ENCODE measurements at places on chromosomes 2 and 18. TPM values are rescaled to one million over a fixed set of nuclear protein-coding genes. Genes with fewer than 3 reads are reported as not detected.

The DAW1 gene
- not detected for polyA plus RNA-seq

The C2orf92 gene
- 40.2 TPM for polyA plus RNA-seq

The ALMS1 gene
- 8.5 TPM for polyA plus RNA-seq

The SEMA4C gene
- 17.2 TPM for polyA plus RNA-seq

The NEU2 gene
- polyA plus RNA-seq = not detected

DNA sequence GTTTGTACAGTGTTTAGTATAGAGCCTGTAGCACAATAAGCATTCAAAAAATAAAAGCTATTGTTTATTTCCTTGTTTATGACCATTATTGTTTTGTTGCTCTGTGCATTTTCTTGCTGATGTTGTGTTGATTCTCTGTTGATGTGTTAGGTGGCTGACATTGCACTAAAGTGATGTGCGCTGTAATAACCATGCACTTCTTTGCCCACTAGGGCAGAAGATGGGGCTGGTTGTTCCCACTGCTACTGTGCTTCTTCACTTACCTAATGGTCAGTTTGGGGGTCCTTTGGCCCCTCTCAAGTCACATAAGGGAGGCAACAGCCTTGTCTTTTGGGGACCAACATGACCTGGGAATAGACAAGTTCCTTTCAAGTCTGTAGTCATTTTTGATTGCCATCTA, 6.0 kb downstream of the SCG2 start:
- no peaks in the 10 kb centered on the region for H3K27me3 ChIP-seq
- DNase-seq = no peak
- H3K36me3 ChIP-seq = no peaks in the 10 kb centered on the region
- H3K27ac ChIP-seq = no peak overlapping the region

- no peak for DNase-seq
- no peaks in the 10 kb centered on the region for H3K27me3 ChIP-seq
- no peak overlapping the region for H3K27ac ChIP-seq
- H3K36me3 ChIP-seq = no peaks in the 10 kb centered on the region
Observed at GRCh38 chr2:96783388-96783787, 22.7 kb downstream of the CNNM4 start.

The CIB4 gene
- 0.23 TPM for polyA plus RNA-seq

DNA sequence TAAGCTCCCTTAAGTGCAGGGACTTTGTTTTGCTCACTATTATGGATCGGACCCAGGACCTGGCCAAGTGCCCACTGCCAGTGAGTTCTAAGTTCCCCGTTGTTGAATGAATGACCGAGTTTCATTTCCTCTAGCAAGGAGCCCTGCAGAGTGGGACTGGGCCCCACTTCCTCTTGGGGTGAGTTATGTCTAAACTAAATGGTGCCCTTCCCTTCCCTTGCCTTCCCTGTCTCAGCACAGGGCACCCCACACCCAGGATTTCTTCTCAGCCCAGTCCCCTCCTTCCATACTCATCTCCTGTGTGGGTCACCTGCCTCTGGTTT, 195.3 kb upstream of the HS6ST1 start:
- H3K27ac ChIP-seq = no peak overlapping the region
- no peak overlapping the region for H3K4me3 ChIP-seq
- peaks cover 8% of the 10 kb centered on the region for H3K4me1 ChIP-seq
- H3K27me3 ChIP-seq = no peaks in the 10 kb centered on the region

- no peaks in the 10 kb centered on the region for H3K36me3 ChIP-seq
- no peak overlapping the region for H3K27ac ChIP-seq
- no peaks in the 10 kb centered on the region for H3K27me3 ChIP-seq
- no peak overlapping the region for H3K4me3 ChIP-seq
- no peaks in the 10 kb centered on the region for H3K4me1 ChIP-seq
- no peak for DNase-seq
Observed at GRCh38 chr18:25145731-25146511, 206.0 kb downstream of the ZNF521 start.

- no peaks in the 10 kb centered on the region for H3K36me3 ChIP-seq
- H3K4me3 ChIP-seq = no peak overlapping the region
- H3K4me1 ChIP-seq = peaks cover 32% of the 10 kb centered on the region
- no peak for DNase-seq
Observed at GRCh38 chr18:54952026-54952425, 7.2 kb downstream of the CCDC68 start.

The TBR1 gene
- polyA plus RNA-seq = not detected

DNA sequence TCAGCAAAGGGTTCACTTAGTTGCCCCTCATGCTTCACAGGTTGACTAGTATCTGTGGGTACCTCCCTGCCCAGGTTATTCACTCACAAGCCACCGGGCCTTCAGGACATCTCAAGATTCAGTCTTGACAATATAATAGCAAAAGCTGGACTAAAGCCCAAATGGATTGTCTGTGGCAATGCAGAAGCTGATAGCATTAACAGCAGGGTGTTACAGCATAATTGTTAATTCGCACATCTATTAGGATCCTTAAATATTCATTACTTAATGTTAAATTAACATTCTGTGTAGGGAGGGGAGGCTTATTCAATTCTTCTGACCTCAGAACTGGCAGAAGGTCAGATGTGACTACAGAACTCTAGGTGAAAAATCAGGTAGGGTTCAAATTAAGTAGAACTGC, 20.2 kb upstream of the GTF2A1L start:
- H3K4me3 ChIP-seq = no peak overlapping the region
- H3K36me3 ChIP-seq = no peaks in the 10 kb centered on the region
- no peak for DNase-seq
- no peaks in the 10 kb centered on the region for H3K4me1 ChIP-seq

- H3K4me1 ChIP-seq = peaks cover 7% of the 10 kb centered on the region
- no peaks in the 10 kb centered on the region for H3K36me3 ChIP-seq
- no peak overlapping the region for H3K27ac ChIP-seq
- H3K27me3 ChIP-seq = no peaks in the 10 kb centered on the region
- DNase-seq = no peak
Observed at GRCh38 chr2:37869771-37870170, 55.3 kb upstream of the RMDN2 start.

GRCh38 chr2:119113489-119113770, 45.1 kb downstream of the C1QL2 start:
- H3K27me3 ChIP-seq = no peaks in the 10 kb centered on the region
- no peak overlapping the region for H3K4me3 ChIP-seq
- no peak overlapping the region for H3K27ac ChIP-seq
- no peaks in the 10 kb centered on the region for H3K4me1 ChIP-seq
- no peak for DNase-seq

- H3K27me3 ChIP-seq = no peaks in the 10 kb centered on the region
- no peaks in the 10 kb centered on the region for H3K4me1 ChIP-seq
- DNase-seq = no peak
Observed at GRCh38 chr18:69947361-69948133, at the start of gene CD226. Gene CD226 (minus strand): TSS chr18:69947873. CDS start chr18:69947406, 467 bp downstream.

The SLC40A1 gene
- polyA plus RNA-seq = 26.8 TPM

The C1QL2 gene
- 0.15 TPM for polyA plus RNA-seq

DNA sequence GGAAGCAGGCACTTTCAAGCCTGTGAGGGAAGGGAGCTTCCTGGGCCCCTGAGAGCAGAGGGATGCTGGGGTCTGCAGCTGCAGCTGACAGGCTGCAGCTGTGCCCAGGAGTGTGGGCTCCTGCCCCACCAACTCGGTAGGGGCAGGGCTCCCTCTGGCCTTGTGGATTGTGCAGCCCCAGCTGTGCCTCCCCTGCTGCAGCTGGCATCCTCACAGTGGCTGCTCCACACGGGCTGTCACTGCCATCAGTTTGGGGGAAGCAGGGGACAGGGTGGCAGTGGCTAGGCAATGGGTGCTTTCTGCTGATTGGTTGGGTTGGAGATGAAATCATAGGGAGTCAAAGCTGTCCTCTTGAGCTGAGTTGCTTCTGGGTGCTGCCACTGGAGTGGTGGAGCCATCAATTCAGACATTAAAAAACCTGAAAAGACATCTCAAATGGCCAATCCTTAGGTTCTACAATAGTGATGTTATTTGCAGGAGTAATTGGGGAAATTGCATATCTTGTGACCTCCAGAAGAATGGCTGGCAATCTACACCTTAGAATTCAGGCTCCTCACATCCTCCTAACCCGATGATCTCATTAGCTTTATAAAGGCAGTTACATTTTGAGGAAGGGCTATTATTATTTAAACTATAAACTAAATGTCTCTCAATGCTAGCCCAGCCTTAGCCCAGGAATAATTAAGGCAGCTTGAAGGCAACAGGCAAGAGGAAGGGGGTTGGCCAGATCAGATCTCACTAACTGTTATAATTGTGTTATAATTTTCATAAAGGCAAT, 41.3 kb downstream of the FAM171B start:
- H3K4me3 ChIP-seq = no peak overlapping the region
- H3K27me3 ChIP-seq = no peaks in the 10 kb centered on the region
- H3K27ac ChIP-seq = no peak overlapping the region
- H3K4me1 ChIP-seq = no peaks in the 10 kb centered on the region

The SOX11 gene
- polyA plus RNA-seq = 0.05 TPM

The ACTG2 gene
- polyA plus RNA-seq = 9.9 TPM

- H3K36me3 ChIP-seq = no peaks in the 10 kb centered on the region
- no peak overlapping the region for H3K4me3 ChIP-seq
- H3K27me3 ChIP-seq = no peaks in the 10 kb centered on the region
- H3K4me1 ChIP-seq = no peaks in the 10 kb centered on the region
Observed at GRCh38 chr18:52313213-52313612, 26.8 kb upstream of the DCC start.

DNA sequence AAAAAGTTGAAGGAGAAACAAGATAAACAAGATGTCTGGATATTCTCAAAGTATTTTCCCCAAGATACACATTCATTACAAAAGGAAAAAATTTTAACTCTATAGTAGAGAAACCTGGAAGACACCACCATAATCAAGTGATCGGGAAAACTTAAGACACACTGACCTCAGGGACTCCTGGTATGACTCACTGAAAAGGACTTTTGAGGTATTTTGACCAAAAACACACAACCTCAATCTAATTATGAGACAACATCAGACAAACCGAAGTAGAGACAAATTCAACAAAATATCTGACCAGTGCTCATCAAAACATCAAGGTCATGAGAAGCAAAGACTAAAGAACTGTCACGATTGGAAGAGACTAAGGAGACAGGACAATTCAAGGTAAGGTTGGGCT, 34.7 kb downstream of the LPIN2 start:
- H3K27ac ChIP-seq = peak overlapping the region; percentile 61
- H3K4me3 ChIP-seq = no peak overlapping the region
- H3K4me1 ChIP-seq = peaks cover 80% of the 10 kb centered on the region
- H3K27me3 ChIP-seq = no peaks in the 10 kb centered on the region
- H3K36me3 ChIP-seq = no peaks in the 10 kb centered on the region
- no peak for DNase-seq

The SKOR2 gene
- polyA plus RNA-seq = not detected

DNA sequence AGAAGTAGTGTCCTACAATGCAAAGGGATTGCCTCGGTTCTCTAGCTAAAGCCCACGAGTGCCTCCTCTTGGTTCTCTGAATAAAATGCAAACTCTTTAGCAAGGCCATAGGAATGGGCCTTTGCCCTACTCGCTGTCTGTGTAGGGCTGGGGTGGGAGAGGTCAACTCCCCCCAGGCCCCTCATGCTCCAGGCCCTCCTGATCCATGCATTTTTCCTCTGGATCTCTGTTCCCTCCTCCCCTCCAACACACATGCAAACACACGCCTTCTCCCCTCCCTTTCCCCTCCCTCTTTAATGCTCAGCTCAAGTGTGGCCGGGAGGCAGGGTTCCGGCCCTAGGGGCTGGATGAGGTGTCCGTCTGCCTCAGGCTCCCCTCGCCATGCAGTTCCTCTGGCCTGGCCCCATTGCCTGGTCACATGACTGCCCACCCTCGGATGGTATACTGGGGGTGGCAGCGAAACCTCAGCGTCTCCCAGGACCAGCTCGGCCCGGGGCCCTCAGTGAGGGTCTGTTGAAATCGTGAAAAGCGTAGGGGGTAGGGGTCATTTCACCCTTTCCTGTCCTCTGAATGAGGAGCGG, 14.9 kb upstream of the KLF11 start:
- no peaks in the 10 kb centered on the region for H3K27me3 ChIP-seq
- no peak overlapping the region for H3K27ac ChIP-seq
- no peak overlapping the region for H3K4me3 ChIP-seq

- H3K27ac ChIP-seq = no peak overlapping the region
- DNase-seq = no peak
- no peaks in the 10 kb centered on the region for H3K27me3 ChIP-seq
- no peaks in the 10 kb centered on the region for H3K36me3 ChIP-seq
- H3K4me3 ChIP-seq = no peak overlapping the region
- no peaks in the 10 kb centered on the region for H3K4me1 ChIP-seq
Observed at GRCh38 chr2:109194620-109194937, 65.6 kb downstream of the SH3RF3 start.

GRCh38 chr2:225488743-225489142, 89.2 kb downstream of the NYAP2 start:
- H3K27ac ChIP-seq = no peak overlapping the region
- no peaks in the 10 kb centered on the region for H3K36me3 ChIP-seq
- DNase-seq = no peak
- no peak overlapping the region for H3K4me3 ChIP-seq
- H3K27me3 ChIP-seq = no peaks in the 10 kb centered on the region

- no peaks in the 10 kb centered on the region for H3K4me1 ChIP-seq
- H3K36me3 ChIP-seq = no peaks in the 10 kb centered on the region
- no peak for DNase-seq
- no peaks in the 10 kb centered on the region for H3K27me3 ChIP-seq
- H3K4me3 ChIP-seq = no peak overlapping the region
- H3K27ac ChIP-seq = no peak overlapping the region
Observed at GRCh38 chr2:105865222-105865913, 120.7 kb downstream of the NCK2 start.

The CD207 gene
- 0.16 TPM for polyA plus RNA-seq

- no peak overlapping the region for H3K27ac ChIP-seq
- no peaks in the 10 kb centered on the region for H3K27me3 ChIP-seq
- DNase-seq = no peak
- H3K4me1 ChIP-seq = peaks cover 4% of the 10 kb centered on the region
- no peaks in the 10 kb centered on the region for H3K36me3 ChIP-seq
Observed at GRCh38 chr2:173118395-173118794, 42.7 kb downstream of the MAP3K20 start.

DNA sequence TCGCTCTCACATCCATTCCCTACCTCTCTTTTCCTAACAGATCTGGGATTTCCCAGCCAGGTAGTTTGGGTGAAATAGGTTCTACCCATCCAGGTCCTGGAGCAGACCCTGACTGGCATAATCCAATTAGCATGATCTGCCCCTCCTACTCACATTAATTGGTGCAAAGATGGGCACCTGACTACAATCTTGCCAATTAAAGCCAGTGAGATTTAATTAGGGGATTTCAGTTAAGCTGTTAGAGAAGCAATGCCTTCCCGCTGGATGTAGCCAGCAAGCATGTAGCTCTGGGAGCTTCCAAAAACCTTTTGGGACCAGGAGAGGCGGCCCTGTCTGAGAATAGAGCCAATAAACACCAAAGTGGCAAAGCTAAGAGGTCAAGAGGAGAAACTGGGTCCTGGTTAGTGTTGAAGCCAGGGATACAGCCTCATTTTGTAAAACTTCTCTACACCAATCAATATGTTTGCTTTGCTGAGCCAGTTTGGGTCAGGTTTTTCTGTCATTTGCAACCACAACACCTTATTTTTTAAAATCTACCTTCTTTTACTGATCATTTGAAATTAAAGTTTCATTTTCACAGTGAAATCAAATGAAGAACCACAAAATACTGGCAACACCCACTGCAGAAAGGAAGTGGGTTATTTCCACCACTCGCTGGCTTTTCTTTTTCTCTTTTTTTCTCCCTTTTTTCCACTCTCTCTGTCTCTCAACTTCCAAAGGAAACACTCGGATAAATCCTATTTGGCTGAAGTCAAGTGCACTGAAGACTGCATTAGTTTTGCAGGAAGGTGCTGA, 3.2 kb upstream of the TTC39C start:
- no peaks in the 10 kb centered on the region for H3K36me3 ChIP-seq
- H3K4me1 ChIP-seq = peaks cover 9% of the 10 kb centered on the region
- no peak for DNase-seq
- no peak overlapping the region for H3K4me3 ChIP-seq

GRCh38 chr2:134875309-134875708, 36.9 kb downstream of the ACMSD start:
- no peak overlapping the region for H3K4me3 ChIP-seq
- H3K36me3 ChIP-seq = no peaks in the 10 kb centered on the region
- no peaks in the 10 kb centered on the region for H3K27me3 ChIP-seq
- H3K27ac ChIP-seq = no peak overlapping the region
- DNase-seq = no peak
- no peaks in the 10 kb centered on the region for H3K4me1 ChIP-seq

The LYG2 gene
- polyA plus RNA-seq = not detected
